ENCODE measurements at places on chromosomes 6 and 20.
A peak's percentile ranks its signal among the peaks of the same experiment; 100 is the strongest.

DNA sequence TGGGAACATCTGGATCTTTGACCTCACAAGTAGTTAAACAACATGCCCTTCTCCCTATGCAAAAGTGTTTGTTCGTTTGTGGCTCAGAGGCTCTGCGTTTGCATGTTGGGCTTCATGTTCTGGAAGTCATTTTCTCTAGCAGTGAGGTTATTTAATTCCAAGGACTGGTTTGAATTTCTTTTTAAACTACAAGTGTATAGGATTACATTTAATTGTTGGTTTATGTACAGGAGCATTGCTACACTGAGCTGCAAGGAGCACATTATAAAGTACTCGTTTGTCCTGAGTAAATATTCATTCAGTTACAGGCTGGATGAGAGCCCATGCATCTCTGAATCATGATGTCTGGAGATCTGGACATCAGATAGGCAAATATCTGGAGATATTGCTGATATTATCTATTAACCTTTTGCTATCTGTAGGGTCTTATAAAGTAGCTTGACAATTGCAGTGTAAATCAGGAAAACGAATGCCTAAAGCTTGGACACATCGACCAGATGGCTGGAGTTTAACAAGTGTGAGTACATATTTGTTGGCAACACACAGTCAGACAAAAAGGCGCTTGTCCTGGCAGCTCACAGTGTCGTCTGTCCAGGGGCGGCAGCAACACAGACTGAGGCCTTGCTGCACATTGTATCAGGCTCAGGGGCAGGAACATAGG, 84.6 kb downstream of the PDE7B start:
- DNase-seq = no peak

DNA sequence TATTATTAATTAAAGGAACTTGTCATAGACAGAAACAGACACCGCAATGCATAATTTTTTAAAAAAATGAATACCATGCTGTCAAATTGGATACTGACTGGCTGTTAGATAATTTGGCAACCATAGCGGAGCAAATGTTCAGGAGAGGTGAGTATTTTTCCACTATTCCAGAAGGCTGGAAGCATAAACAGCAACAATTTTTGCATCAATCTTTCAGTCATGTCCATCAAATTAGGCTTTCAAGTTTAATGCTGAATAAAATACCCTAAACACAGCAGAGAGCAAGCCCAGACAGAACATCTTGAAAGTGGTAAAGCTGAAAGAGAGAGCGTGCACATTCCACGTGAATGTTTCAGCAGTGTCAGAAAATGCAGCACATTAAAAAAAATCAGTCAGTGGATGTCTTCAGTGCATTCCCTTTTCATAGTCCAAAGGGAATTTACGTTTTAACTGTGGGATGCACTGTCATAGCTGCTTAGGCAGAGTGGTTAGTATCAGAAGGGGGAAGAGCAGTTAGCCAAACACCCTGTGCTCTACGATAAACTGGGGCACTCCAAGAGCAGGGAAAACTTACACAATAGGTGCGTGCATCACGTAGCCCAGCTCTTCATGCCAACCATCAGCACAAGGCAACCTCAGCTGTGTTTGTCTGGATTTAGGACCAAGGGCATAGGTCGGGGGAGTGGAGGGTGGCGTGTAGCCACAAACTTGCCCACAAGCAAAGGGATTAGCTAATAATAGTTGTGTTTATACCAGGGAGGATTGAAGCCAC, 116.2 kb upstream of the STMND1 start:
- DNase-seq = no peak

GRCh38 chr6:5984150-5985089, 22.3 kb downstream of the NRN1 start:
- no peak for DNase-seq

DNA sequence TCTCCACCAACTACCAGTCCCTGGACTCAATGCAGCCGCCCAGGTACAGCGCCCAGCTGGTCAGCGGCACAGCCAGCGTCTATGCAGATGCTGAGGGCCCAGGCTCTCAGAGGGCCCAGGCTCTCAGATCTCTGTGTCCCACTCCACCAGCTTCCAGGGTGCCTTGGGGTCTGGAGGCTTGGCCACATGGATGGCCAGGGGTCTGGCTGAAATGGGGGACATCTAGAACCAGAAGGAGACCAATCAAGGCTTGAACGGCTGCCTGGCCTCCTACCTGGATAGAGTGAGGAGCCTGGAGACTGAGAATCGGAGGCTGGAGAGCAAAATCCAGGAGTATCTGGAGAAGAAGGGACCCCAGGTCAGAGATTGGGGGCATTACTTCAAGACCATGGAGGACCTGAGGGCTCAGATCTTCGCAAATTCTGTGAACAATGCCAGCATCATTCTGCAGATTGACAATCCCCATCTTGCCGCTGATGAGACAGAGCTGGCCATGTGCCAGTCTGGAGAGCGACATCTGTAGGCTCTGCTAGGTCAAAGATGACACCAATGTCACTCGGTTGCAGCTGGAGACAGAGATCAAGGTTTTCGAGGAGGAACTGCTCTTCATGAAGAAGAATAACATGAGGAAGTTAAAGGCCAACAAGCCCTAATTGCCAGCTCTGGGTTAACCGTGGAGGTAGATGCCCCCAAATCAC, 44.1 kb upstream of the GRM4 start:
- DNase-seq = no peak

DNA sequence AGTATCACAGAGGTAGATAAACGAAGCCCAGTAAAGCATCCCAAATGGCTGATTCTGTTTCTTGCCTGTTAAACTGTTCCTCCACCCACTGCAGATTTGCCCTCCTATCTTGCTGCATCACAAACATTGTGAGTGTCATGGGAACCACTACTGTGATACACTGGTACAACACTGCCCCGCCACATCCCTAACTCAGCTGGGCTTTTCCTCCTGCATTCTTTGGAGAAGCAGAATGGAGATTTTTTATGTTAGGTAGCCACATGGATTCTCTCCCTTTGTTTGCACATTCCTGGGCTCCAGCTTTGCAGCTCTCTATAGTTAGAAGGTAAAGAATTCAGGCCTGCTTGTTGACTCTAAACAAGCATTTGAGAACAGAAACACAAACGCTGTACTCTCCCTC, 234.1 kb downstream of the TMEM242 start:
- DNase-seq = no peak

- no peak for DNase-seq
Measured at GRCh38 chr6:125421836-125422235, 120.1 kb upstream of the HDDC2 start.

GRCh38 chr6:20915156-20915555, 380.9 kb downstream of the CDKAL1 start:
- DNase-seq = no peak

- DNase-seq = no peak
Measured at GRCh38 chr6:56246881-56247653, at the start of gene COL21A1. COL21A1 (minus strand) TSS chr6:56247580; CDS start chr6:56182618, 64,962 bp downstream.

DNA sequence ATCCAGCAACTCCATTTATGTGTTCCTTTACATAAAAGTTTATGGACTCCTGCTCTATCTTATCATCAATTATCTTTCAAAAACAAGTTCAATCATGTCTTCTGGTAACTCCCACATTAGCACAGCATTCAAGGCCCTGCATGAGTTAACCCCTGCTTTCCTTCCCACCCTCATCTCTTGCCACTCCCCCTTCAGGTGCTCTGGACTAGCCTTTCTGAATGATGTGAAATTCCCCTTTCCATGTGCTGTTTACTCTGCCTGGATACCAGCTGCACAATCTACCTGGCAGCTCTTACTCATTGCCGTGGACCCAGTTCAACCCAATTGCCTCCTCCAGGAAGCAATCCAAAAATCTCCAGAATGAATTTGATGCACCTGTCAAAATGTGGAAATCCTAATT, 11.9 kb downstream of the ADGRF4 start:
- DNase-seq = no peak

GRCh38 chr20:24581443-24582170, 112.2 kb downstream of the SYNDIG1 start:
- no peak for DNase-seq

- peak; percentile 36 for DNase-seq
Measured at GRCh38 chr6:98947411-98948292, at the start of gene FBXL4. FBXL4 (minus strand) TSS chr6:98947946; CDS start chr6:98926988, 20,958 bp downstream.

DNA sequence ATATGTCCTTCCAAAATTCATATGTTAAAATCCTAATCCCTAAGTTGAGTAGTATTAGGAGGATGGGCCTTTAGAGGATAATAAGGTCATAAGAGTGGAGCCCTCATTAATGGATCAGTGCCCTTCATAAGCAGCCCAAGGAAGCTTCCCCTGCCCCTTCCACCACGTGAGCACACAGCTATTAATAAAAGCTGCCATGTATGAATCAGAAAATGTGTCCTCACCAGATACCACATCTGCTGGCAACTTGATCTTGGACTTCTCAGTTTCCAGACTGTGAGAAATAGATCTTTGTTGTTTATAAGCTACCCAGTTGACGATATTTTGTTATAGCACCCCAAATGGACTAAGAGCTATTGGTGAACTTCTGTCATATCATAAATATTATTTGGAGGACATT, 207.7 kb upstream of the HDDC2 start:
- no peak for DNase-seq

DNA sequence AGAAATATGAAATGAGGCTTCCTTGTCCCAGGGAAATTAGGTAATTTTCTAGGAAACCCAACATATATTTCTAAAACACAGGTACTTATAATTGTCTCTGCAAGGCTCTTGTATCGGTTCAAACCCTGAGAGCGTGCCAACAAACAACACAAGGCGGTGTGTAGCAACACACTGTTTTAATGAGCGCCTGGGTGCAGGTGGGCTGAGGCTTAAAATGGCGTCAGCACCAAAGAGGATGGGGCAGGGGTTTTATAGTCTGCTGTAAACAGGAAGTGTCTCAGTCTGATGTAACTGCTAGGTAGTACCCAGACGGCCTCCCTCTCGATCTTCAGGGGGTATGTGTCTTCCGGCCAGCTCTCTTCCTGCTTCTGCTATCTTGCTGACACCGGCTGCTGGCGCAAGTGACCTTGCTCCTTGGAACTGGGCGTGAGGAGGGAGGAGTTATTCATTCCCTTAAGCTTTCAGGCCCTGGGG, 69.7 kb downstream of the EPB41L2 start:
- DNase-seq = no peak

GRCh38 chr6:99151634-99152346, 197.7 kb downstream of the FAXC start:
- no peak for DNase-seq

DNA sequence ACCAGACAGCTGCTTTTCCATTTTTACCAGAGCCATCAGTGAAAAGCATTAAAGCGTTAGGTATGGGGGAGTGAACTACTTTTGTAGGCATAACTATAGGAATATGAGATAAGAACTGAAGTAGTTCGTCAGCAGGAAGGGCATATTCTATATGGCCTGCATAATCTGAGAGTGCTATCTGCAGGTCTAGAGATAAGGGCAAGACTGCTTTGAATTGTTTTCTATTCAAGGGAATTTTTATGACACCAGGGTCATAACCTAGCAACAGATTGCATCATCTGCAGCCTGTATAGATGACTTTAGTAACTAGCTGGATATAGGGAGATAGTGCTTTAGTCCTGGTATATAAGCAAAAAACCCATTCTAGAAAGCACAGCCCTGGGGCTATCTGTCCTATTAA, 437.3 kb upstream of the HTR1E start:
- DNase-seq = no peak

GRCh38 chr20:19099596-19100545, 112.6 kb upstream of the SLC24A3 start:
- DNase-seq = no peak

DNA sequence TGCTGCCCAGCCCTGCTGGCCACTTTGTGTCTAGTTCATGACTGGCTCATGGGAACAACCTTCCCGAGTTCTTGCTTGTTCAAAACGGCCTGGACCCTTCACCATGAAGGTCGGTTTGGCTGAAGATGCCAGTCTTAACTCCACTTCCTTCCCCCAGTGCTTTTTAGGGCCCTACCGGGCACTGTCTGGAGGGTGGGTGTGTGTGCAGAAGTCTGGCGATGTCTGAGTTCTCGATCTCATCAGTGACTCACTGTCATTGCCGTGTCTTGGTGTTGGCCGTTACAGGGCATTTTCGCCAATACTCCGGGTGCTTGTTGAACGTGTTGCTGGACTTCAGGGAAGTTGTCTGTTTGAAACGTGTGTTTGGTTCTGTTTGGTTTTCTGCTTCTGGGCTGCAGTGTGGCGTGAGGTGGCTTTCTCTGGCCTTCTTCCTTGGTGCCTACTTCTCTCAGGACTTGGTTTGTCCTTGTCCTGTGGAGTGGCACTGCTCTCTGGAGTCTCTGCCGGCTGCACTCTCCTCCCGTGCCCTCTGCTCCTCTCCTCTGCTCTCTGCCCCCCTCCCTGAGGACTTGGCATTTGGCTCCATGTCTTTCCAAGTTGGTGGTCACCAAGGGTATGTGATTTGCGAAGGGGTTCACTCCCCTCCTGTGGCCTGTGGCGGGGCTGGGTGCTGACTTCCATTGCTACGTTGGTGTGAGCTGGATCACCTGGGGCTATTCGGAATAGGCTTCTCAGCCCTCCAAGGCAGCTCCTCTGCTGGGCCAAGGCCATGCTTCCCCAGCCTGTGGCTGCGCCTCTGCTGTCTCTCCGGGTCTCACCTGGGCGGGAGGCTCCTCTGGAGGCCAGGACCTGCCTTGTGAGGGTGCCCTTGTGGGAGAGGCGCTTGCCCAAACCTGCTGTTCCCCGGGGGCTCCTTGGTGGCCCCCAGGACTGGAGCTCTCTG, 38.2 kb downstream of the PYGB start:
- DNase-seq = no peak

DNA sequence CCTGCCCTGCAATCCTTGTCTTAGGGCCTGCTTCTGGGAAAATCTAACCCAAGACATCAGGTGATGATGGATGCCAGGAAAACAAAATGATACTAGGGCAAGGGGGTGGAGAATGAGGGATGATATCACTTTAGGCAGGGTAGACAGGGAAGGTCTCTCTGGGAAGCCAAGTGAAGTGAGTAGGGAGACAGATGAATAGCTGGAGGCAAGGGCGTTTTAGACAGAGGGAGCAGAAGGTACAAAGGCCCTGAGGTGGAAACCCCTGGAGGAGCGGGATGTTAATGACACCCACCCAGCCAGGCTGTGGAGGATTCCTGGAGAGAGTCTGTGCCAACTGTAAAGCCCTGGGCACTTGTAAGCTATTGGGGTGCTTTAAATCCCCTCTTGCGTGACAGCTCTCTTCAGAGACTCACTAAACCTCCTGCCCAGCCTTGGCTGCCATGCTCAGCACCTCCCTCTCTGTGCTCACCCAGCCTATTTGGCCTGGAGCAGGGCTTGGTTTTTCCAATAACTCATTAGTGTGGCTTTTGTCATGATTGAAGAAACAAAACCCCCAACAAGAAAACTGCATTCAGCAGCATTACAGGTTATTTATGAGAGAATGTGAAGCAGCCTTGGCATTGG, 12.4 kb upstream of the MDGA1 start:
- no peak for DNase-seq

GRCh38 chr20:16505894-16506293, 67.4 kb downstream of the KIF16B start:
- no peak for DNase-seq

- no peak for DNase-seq
Measured at GRCh38 chr6:137893726-137894125, 26.7 kb downstream of the TNFAIP3 start.

GRCh38 chr6:12126051-12126450, 113.9 kb downstream of the HIVEP1 start:
- DNase-seq = no peak

All from stimulated activated CD4-positive, alpha-beta T cell treated with anti-CD3 and anti-CD28 coated beads, Interleukin-1b, Interleukin-23, amount 100 ng/mL, for 1 hour (primary cell).